T-cell (primary cell): ENCODE measurements at places on chromosomes 6 and 20. TPM values are rescaled to one million over a fixed set of nuclear protein-coding genes. Genes with fewer than 3 reads are reported as not detected.

GRCh38 chr6:135004399-135004798 lies 50.2 kb downstream of the HBS1L start:
- no peak overlapping the region for H3K4me3 ChIP-seq
- H3K36me3 ChIP-seq: no peaks in the 10 kb centered on the region
- no peaks in the 10 kb centered on the region for H3K4me1 ChIP-seq
- H3K27me3 ChIP-seq: no peaks in the 10 kb centered on the region

DNA sequence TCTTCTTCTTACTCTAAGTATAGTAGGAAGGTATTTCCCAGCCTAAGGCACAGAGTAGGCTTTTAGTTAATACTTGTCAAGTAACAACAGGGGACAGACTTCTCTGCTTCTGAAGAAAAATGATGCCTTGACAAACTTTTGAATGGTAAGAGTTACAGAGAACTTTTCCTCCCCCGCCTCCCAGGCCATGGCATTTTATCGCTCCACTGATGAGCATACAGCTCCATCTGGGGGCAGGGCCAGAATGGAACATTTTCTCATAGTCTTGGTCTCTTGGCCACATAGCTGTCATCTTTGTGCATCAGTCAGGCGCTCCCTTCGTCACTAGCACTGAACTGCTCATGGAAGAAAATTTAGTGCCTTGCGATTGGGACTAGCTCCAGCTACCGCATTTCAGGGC lies 1066.8 kb upstream of the CITED2 start:
- H3K4me3 ChIP-seq: no peak overlapping the region
- no peak for DNase-seq
- H3K4me1 ChIP-seq: no peaks in the 10 kb centered on the region
- H3K27ac ChIP-seq: no peak overlapping the region
- no peaks in the 10 kb centered on the region for H3K36me3 ChIP-seq
- no peaks in the 10 kb centered on the region for H3K27me3 ChIP-seq

The TRIM40 gene
- not detected for total RNA-seq

The TGM2 gene
- total RNA-seq: 1.2 TPM

- no peaks in the 10 kb centered on the region for H3K36me3 ChIP-seq
- no peak overlapping the region for H3K27ac ChIP-seq
- H3K27me3 ChIP-seq: no peaks in the 10 kb centered on the region
- no peak overlapping the region for H3K4me3 ChIP-seq
- no peaks in the 10 kb centered on the region for H3K4me1 ChIP-seq
- DNase-seq: no peak
Observed at GRCh38 chr20:43046966-43047365, 142.7 kb downstream of the PTPRT start.
